ENCODE measurements at places on chromosomes 16 and 17.

DNA sequence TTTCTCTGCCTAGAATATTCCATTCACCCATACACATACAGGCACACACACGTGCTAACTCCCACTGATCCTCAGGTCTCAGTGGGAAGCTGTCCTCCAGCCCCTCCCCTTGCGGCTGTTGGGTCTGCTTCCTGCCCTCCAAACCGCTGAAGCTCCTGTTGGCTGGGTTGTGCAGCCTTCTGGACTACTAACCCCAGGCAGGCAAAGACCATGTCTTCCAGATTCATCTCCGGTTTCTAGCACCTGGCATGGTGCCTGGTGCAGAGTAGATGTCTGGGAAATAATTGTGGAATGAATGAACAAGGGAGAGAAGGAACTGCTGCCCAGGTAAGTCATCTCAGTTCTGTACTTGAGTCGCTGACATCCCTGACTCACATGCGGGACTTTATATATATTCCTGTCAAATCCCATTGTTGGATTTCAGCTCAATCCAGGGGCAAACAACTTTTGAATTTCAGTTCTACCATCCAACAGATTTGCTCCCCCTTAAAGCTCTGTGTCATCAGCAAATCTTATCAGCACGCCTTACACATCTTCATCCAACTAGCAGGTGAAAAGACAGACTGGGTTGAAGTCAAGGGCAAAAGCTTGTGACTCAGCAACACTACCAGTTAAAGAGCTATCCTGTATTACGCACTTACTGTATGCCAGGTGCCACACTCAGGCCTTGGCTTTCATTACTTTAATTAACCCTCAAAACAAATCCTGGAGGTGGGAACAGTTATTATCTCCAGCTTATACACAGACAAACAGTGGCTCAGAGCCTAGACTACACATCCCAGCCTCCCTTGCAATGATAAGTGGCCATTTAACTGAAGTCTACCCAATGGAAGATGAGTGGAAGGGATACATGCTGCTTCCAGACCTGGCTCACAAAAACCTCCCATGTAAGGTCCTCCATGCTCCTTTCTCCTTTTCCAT, 51.1 kb downstream of the SRCIN1 start:
- peaks cover 11% of the 10 kb centered on the region for H3K4me1 ChIP-seq
- H3K27ac ChIP-seq: no peak overlapping the region
- no peak overlapping the region for H3K4me3 ChIP-seq
- H3K27me3 ChIP-seq: peaks cover 27% of the 10 kb centered on the region

DNA sequence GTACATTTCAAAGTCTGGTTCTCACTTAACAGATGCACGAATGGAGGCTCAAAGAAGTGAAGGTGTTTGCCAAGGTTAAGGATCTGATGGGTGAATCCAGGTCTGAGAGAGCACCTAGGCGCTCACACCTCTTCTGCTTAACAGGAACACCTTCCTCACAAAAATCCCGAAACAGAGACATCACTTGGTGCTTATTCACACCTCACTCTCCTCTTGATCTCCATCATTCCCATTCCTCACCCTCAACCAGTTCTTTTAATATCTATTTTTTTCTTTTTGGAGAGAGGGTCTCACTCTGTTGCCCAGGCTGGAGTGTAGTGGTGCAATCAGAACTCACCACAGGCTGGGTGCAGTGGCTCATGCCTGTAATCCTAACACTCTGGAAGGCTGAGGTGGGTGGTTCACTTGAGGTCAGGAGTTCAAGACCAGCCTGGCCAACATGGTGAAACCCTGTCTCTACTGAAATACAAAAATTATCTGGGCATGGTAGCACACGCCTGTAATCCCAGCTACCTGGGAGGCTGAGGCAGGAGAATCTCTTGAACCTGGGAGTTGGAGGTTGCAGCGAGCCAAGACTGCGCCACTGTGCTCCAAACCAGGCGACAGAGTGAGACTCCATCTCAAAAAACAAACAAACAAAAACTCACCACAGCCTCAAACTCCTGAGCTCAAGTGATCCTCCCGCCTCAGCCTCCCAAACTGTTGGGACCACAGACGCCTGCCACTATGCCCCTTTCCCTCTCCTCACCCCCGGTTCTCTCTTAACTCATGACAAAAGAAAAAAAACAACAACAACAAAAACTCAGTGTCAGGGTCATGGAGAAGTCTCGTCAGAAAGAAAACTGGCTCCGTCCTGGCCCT, 15.1 kb downstream of the CRYM start:
- no peak overlapping the region for H3K27ac ChIP-seq
- H3K4me1 ChIP-seq: no peaks in the 10 kb centered on the region
- H3K27me3 ChIP-seq: no peaks in the 10 kb centered on the region
- H3K4me3 ChIP-seq: no peak overlapping the region

GRCh38 chr16:80611171-80611929, 70.6 kb downstream of the DYNLRB2 start:
- H3K27ac ChIP-seq: no peak overlapping the region
- no peak for DNase-seq
- H3K4me3 ChIP-seq: no peak overlapping the region
- H3K4me1 ChIP-seq: no peaks in the 10 kb centered on the region
- H3K27me3 ChIP-seq: no peaks in the 10 kb centered on the region

DNA sequence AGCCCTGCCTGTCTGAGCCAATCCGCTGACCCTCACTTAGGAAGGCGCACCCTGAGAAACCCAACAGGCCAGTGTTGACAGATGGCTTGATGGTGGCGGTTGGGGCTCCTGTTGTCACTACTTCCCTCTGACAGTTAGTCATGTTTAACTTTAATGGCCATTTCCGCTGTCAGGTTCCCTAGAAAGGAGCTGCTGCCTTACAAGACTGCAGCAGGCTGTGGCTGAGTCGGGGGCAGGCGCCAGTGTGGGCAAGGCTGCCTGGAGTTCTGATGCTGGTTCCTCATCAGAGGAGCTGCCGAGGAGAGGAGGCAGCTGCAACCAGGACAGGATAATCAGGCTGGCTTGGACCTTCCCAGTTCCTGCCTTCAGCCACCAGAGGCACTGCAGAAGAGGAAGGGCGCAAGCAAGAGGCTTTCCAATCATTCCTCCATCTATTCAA, 223.2 kb upstream of the DYNLRB2 start:
- no peak overlapping the region for H3K27ac ChIP-seq
- no peaks in the 10 kb centered on the region for H3K4me1 ChIP-seq
- H3K27me3 ChIP-seq: no peaks in the 10 kb centered on the region
- no peaks in the 10 kb centered on the region for H3K36me3 ChIP-seq

Measured in left lung (tissue), 14 donors.